Stimulated activated CD8-positive, alpha-beta memory T cell treated with anti-CD3 and anti-CD28 coated beads, Interleukin-2, amount 100 ng/mL, for 1 hour (primary cell): ENCODE measurements at places on chromosomes 5 and 9.

DNA sequence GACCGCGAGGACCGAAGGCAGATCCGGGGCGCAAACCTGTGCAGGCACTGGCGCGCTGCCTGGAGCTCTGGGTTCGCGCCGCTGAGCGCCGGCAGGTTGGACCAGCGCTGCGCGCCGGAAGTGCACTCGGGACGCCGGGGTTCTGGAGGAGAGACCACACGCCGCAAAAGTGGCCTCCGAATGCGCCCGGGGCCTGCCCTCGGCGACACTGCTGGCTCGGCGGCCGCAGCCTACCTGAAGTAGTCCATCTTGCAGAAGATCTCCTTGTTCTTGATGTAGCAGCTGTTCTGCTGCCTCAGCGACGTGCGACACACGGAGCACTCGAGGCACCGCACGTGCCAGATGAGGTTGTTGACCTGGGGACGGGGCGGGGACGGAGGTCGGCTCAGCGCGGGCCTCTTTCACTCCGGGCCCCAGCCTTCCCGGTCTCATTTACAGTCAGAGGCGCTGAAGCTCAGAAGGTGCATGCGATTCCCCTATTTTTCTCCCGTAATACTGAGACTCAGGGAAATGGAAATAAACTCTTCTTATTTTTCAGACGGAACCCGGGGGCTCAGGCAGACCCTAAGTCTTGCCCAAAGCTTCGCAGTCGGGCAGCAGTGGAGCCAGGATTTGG lies 2.5 kb downstream of the LHX6 start:
- no peak for DNase-seq

- no peak for DNase-seq
Observed at GRCh38 chr5:169389318-169389717, 88.4 kb upstream of the SLIT3 start.

- DNase-seq, result no peak
Observed at GRCh38 chr9:77585335-77585786, 62.8 kb downstream of the GNA14 start.

DNA sequence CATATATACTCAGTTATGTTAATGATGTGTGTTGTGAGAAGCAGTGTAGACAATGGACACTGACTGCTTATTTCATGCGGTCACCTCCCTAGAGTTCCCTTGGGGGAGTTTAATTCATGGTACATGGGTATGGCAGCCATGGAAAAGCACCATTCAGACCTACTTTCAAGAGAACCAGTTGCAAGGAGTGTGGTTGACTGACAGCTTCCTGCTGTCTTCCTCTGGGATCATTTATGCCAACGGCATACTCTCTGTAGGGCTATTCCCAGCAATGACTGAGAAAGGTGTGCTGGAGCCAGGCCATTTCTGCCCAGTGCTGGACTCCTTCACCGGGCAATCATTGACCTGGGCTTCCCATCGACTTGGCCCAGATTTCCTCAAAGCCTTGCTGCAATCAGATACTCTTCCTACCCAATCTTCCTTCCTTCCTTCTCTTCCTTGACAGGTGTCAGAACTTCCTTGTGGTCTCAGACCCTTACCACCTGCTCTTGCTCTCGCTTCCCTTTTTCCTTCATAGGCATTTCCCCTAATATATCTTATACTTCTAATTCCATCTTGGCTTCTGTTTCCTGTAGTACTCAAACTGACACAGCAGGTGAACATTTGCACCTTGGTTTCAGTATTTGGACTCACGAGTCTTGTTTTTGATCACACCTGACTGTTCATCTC lies 3.4 kb upstream of the CLINT1 start:
- no peak for DNase-seq

DNA sequence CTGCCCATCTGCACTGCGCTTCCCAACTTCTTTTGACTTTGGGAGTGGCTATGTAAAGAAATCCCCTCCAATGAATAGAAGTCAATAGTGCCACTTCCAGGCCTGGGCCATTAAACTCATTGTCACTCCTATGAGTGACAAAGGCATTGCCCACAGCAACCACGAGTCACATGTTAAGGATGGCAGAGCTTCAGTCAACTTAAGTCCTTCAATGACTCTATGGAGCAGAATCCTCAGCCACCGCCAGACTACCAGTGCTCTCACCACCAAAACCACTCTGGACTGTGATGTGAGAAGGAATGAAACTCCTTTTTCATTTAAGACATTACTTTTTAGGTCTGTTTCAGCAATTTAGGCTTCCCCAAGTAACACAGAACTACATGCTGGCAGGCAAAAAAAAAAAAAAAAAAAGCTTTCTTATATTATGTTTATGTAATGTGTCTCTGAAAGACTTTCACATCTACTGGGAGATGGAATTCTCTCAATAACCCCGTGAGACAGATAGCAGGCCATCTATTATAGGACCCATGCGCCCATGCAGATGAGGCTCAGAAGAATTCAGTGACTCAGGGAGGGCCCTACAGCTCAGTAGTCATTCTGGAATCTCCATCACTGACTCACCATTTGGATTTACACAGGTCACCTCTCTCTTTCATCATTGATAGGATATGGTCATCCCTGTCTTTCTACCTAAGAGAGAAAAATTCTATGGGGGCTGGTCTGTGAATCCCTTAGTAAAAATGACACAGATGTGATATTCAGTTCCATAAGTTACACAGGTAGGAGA lies 180.5 kb downstream of the CEMIP2 start:
- no peak for DNase-seq

DNA sequence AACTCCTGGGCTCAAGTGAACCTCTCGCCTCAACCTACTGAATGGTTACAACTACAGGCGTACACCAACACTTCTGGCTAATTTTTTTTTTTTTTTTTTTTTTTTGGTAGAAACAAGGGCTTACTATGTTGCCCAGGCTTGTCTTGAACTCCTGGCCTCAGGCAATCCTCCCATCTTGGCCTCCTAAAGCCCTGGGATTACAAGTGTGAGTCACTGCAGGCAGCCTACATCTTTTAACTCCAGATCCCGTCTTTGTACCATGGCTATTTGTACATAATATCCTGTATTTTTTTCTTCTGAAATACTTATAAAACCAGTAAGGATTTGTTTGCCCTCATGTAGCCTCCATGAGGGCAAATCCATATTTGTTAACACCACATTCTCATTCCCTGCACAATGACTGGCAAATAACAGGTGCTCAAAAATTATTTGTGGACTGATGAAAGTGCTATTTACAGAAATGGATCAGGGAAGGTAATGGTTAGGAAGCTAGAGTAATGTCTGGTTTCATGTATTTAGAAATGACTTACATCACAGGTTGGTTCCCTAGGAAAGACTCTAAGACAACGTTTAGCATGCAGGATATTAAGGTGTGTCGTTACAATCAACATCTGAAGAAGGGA lies 51.9 kb upstream of the POU5F2 start:
- no peak for DNase-seq

- no peak for DNase-seq
Observed at GRCh38 chr5:112366987-112367386, 52.1 kb downstream of the EPB41L4A start.

DNA sequence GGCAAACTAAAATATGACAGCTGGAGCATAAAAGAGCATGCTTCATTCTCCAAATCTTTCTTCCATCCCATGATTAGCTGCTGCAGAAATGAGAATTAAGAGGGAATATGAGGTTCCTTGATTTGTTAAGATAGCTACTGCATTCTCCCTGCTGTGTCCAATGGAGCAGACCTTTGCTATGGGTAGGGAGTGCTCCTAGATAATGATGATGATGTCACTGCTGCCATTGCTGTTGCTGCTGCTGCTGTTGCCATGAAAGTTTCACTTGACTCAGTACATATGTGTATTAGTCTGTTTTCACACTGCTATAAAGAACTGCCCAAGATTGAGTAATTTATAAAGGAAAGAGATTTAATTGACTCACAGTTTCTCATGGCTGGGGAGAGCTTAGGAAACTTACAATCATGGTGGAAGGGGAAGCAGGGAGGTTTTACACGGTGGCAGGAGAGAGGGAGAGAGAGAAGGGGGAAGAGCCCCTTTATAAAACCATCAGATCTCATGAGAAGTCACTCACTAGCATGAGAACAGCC lies 128.9 kb downstream of the INSYN2B start:
- no peak for DNase-seq

- DNase-seq, result no peak
Observed at GRCh38 chr5:88899096-88899737, 16.2 kb upstream of the MEF2C start.

DNA sequence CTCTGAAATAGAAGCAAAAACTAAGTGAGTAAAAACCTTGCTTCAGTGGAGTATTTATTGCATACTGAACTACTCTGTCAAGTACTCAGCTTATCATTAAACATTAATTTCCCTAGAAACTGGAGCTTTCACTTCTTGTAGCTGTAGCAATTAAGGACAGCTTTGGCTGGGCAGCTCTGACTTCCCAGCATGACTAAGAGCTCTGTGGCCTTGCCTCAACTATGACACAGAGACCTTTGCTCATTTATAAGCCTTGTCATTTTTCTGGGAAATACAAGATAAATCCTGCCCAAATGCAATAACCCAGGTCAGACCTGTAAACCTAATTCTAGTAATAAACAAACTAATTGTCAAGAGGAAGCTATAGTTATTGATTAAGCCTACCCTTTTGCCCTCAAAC lies 65.4 kb upstream of the STK32A start:
- no peak for DNase-seq

- no peak for DNase-seq
Observed at GRCh38 chr5:13660072-13660471, 284.4 kb downstream of the DNAH5 start.

DNA sequence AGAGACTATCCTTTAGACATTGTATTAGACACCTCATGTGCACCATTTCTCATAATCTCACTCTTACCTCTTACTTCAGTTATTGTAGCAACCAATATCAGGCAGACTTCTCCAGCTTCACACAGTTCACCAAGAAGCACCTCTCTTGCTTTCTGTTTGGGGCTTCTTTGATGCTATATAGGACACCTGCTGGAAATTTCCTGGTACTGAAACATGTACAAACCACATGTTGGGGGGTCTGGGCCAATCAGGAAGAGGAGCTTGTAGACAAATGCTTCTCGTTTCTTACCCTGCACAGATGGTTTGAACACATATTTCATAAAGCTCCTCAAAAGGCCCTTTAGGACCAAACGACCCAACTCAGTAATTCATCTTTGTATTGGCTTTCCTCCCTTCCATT lies 212.1 kb downstream of the IZUMO3 start:
- DNase-seq, result no peak

DNA sequence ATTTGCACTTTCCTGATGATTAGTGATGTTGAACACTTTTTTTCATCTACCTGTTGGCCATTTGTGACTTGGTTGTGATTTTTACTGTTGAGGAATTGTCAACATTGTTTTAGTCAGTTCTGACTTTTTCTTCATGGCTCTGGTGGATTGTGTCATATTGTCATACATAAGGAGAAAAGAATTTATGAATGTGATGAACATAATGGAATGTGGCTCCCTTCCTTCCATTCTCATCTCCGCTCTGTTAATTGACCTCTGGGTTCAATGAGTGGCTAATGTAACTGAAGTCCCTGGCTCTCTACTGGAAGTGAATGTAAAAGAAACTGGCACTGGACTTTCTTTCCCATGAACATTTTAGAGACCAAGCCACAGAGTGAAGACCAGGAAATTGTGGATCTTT lies 49.2 kb downstream of the KIAA1958 start:
- no peak for DNase-seq

DNA sequence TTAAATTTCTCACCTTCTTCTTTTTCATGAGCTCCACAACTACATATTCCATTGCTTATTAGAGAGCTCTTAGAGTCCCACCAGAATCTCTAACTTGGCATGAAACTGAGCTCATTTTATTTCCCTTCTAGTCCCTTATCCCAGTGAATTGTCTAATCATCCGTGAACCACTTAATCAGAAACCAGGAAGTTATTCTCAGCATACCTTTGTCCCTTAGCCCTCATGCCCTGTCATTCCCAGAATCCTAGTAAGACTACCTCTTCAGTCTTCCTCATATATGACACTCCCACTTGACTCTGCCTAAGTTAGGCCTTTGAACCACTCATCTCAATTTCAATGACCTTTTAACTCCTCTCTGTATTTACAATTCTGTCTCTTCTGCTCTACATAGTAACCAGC lies 93.0 kb upstream of the PAPPA start:
- no peak for DNase-seq

DNA sequence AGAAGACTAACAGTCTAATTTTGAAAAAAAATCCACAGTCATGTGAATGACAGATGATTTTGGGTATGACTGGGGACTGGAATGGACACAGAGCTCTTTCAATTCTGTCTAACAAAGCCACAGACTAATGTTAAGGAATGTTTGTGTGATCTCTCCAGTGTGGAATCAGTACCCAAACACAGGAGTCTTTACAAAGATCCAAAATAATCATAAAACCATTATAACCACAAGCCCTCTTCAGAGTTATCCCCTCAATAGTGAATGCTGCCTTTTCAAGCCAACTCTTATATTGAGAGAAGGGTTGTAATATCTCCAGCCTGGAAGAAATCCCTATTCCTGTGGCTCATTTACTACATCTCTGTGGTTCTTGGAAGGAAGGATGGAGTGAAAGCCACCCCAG lies 552.0 kb upstream of the CLINT1 start:
- DNase-seq, result no peak

DNA sequence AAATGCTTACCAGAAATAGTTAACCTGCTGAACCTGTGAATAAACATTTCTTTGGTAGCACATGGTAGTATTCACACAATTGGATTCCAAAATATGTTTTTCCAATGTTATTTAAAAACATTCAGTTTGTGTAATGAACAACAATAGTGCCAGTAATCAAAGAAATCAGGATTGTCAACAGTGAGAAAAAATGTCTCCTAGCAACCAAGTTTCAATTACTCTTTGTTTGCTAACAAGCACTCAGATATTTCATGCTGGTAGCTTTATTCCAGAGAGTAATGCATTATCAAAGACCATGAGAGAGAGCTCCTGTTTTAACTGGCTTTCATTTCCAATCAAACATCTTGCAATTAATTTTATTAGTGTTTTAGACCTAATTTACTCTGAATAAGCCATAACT lies 768.1 kb upstream of the GRAMD2B start:
- no peak for DNase-seq

DNA sequence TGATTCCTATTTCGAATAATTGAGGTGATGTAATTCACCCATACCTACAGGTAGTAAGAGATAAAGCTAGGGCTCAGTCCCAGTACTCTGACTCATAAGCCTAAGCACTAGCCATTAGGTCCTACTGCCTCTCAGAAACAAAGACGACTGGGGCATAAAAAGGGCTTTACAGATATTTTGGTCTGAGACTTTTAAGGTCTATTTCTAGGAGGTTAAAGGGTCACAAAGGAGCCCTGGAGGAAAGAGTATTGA lies 69.8 kb downstream of the SGCD start:
- DNase-seq, result no peak
